Right ventricle myocardium superior (tissue), 1 donor: ENCODE measurements at places on chromosomes 7 and 10. TPM values are rescaled to one million over a fixed set of nuclear protein-coding genes. Genes with fewer than 3 reads are reported as not detected.

The SLC13A1 gene
- not detected for total RNA-seq

The PDE1C gene
- 181 TPM for total RNA-seq

The HMX2 gene
- not detected for total RNA-seq

The NCOA4 gene
- 282 TPM for total RNA-seq

The TDRD1 gene
- total RNA-seq = 5.8 TPM

The SFRP4 gene
- total RNA-seq = 0.59 TPM

The FGF8 gene
- total RNA-seq = not detected

The SEM1 gene
- total RNA-seq = 43.9 TPM

The SVIL gene
- total RNA-seq = 298 TPM

The COX19 gene
- total RNA-seq = 8.0 TPM

The TMEM273 gene
- total RNA-seq = 28.5 TPM

The TAS2R60 gene
- not detected for total RNA-seq

The RGR gene
- 1.7 TPM for total RNA-seq

- DNase-seq = peak; percentile 77
Observed at GRCh38 chr10:3045471-3046209, 21.7 kb upstream of the PFKP start.

DNA sequence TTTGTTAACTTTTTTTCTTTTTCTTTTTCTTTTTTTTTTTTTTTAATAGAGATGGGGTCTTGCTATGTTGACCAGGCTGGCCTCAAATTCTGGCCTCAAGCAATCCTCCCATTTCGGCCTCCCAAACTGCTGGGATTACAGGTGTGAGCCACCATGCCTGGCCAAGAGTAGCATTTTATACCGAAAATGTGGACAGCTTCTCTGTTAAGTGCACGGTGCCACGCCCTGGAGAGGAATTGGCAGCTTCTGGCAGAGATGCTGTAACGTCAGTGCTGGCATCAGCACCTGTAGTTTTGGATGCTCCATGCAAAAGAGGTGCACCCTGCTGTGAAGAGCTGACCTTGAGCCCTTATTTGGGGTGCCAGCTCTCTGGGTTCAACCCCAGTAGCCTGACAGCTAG is 18.2 kb downstream of the IL15RA start:
- DNase-seq = no peak

GRCh38 chr7:125061776-125062397 is 132.3 kb upstream of the POT1 start:
- no peak for DNase-seq

- no peak for DNase-seq
Observed at GRCh38 chr7:116293139-116293538, 82.8 kb downstream of the TES start.

- no peak for DNase-seq
Observed at GRCh38 chr7:120809260-120809659, 48.7 kb downstream of the TSPAN12 start.

GRCh38 chr7:46127814-46128213 is 206.7 kb upstream of the IGFBP3 start:
- DNase-seq = no peak

GRCh38 chr7:82172881-82173280 is 270.7 kb downstream of the CACNA2D1 start:
- no peak for DNase-seq

GRCh38 chr7:111229181-111229740 is 138.3 kb downstream of the LRRN3 start:
- DNase-seq = no peak

GRCh38 chr7:23268746-23269145 is 22.2 kb downstream of the GPNMB start:
- peak; percentile 56 for DNase-seq

- no peak for DNase-seq
Observed at GRCh38 chr7:116075351-116076145, 45.0 kb upstream of the TFEC start.

- no peak for DNase-seq
Observed at GRCh38 chr10:89213191-89213808, 6.2 kb upstream of the CH25H start.

DNA sequence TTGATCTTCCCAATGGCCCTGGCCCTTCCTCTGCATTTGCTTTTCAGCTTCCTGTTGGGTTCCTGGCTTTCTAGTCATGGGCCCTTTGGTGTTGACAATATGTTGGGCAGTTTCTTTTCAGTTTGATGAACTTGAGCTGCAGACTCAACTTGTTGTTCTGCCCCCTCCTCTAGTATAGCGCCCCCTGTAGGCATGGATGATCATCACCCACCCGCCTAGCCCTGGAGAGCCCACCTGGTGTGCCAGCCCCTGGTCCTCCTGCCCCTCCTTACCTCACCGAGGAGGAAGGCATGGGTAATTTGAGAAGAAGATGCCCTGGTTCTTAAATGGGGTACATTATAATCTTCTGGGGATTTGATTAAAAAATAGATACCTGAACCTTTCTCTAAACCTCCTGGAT is 271.2 kb downstream of the SNX10 start:
- no peak for DNase-seq

- no peak for DNase-seq
Observed at GRCh38 chr7:31957756-31958155, 112.5 kb downstream of the PDE1C start.

GRCh38 chr10:14737808-14738545 is 36.7 kb downstream of the FAM107B start:
- no peak for DNase-seq

GRCh38 chr7:17063045-17063383 is 181.2 kb upstream of the AGR3 start:
- no peak for DNase-seq
